ENCODE measurements at places on chromosomes 16 and 17.
A peak's percentile ranks its signal among the peaks of the same experiment; 100 is the strongest.

DNA sequence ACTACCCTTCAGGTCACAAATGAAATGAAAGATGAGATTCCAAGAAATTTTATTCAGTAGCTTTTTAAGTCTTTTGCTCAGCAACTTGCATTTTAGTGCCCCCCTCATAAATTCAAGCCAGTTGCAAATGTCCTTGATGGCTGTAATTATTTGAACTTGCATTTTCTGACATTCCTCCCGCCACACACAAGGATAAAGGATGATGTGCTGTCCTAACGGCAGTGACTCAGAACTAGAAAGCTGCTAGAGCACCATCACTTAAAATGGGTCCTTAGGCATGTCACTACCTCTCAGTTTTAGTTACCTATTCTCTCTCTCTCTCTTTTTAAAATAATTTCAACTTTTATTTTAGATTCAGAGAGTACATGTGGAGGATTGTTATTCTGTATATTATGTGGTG is 306.7 kb downstream of the CNTNAP4 start:
- no peak for DNase-seq

GRCh38 chr17:80783971-80784370 is 207.7 kb upstream of the CHMP6 start:
- no peak for DNase-seq

GRCh38 chr17:38982858-38983746 is 15.9 kb upstream of the FBXO47 start:
- no peak for DNase-seq

DNA sequence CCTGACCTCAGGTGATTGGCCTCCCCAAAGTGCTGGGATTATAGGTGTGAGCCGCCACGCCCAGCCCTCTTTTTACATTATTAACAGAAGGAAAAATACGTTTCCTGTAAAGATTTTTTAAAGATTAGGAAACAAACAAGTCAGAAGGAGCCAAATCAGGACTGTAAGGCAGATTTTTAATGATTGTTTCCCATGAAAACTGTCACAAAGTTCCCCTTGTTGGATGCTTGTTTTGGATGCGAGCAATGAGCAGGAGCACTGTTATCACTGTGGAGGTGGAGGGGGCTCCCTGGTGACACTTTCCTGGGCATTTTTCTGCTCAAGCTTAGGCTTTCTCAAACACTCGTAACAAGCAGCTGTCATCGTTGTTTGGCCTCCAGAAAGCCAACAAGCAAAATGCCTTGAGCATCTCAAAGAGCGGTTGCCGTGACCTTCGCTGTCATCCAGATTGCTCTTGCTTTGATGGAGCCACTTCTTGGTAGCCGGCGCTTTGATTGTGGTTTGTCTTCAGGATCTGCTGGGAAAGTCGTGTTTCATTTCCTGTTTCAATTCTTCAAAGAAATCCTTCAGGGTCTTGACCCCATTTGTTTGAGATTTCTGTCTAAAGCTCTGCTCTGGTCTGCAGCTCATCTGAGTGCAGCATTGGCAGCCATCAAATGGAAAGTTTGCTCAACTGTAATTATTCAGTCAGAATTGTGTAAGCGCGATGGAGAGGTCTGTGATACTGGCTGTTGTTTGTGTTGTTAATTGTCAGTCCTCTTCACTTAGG is 128.7 kb downstream of the RPTOR start:
- DNase-seq, result no peak

DNA sequence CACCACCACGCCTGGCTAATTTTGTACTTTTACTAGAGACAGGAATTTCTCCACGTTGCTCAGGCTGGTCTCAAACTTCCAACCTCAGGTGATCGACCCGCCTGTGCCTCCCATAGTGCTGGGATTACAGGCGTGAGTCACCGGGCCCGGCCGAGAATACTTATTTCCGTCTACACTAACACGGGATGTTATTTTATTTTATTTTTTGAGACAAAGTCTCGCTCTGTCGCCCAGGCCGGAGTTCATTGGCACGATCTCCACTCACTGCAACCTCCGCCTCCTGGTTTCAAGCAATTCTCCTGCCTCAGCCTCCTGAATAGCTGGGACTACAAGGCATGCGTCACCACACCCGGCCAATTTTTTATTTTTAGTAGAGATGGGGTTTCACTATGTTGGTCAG is 9.5 kb upstream of the PDXDC1 start:
- DNase-seq, result no peak

DNA sequence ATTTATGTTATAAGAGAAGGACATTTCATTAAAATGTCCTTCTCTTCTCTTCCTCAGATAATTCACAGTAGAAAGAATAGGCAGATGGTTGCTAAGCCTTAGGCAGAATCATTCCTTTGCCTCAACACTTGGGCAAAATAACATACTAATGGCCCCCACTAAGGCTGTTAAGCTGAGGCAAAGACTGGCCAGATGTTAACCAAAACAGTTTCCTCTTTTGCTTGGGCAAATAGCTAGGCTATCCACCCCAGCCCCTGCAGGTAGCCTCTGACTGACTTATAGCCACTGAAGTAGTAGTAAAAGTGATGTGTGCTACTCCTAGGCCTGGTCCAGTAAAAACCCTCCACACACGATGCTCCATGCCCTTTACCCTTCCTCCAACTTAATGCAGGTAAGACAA is 55.2 kb downstream of the SPAG9 start:
- no peak for DNase-seq

DNA sequence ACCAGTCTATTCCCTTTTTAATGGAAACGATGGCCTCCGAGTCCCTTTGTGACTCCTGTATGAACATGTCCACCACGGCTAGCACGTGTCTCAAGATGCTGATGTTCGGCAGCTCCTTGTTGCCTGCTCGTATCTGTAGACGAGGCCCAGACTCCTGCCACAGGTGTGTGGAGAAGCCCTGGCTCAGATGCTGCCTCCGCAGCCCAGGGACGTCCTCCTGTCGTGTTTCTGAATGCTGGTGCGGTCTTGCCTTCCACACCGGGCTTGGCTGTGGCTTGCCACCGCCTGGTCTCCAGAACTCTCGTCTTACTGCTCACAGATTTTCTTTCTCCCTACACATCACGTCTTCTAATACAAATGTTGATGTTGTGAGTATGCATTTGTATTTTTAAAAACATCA is 17.0 kb downstream of the FOXF1 start:
- DNase-seq, result no peak

DNA sequence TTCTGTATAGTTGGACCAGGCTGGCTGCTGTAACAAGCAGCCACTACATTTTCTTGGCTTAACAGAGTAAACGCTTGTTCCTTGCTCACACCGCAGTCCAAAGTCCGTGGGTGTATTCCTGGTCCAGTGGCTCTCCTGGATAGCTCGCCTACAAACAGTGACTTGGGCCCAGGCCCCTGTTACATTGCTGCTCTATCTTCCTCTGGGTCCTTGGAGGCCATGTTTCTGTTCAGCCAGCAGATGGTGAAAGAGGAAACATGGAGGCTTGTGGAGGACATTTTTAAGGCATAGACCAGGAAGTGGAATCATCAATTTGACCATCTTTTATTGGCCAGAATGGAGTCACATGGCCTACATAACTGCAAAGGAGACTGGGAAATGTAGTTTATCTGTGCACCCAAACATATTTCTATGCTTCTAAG is 55.1 kb downstream of the ATP2C2 start:
- no peak for DNase-seq

GRCh38 chr17:19372866-19373504 is 5.3 kb upstream of the MAPK7 start:
- DNase-seq, result no peak

DNA sequence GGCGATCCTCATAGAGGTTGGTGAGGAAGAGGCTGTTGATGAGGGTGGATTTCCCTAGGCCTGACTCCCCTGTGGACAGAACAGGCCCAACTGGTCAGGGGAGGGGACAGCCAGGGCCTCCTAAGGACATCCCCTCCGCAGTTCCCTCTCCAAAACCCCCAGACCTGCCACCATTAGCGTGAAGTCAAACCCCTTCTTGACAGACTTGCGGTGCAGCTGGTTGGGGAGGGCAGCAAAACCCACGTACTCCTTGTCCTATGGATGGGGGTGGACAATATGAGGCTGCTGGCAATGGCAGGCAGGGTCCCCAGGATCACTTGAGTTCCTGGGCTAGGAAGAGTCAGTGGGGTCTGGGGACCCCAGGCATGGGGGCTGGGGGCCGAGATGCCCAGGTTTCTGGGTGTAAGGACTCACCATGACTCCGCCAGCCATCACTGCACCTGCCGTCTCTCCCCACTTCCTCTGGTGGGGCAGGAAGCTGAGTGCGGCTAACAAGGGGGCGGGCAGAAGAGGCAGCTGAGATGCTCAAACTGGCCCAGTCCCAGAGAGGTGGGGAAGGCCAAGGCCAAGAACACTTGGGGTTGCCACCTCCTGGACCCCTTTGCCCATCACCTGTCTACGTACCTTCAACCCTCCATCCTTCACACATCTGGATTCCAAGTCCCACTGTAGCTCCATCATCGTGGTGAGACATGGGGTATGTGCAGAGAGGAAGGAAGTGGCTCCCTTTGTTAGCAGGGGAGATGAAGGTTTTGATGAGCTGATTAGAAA is at the start of gene SEPTIN1:
Gene SEPTIN1 (minus strand): TSS at position 451 of the 771 bp plus-strand sequence. CDS start 19 bp downstream, at position 432.
- peak; percentile 66 for DNase-seq

DNA sequence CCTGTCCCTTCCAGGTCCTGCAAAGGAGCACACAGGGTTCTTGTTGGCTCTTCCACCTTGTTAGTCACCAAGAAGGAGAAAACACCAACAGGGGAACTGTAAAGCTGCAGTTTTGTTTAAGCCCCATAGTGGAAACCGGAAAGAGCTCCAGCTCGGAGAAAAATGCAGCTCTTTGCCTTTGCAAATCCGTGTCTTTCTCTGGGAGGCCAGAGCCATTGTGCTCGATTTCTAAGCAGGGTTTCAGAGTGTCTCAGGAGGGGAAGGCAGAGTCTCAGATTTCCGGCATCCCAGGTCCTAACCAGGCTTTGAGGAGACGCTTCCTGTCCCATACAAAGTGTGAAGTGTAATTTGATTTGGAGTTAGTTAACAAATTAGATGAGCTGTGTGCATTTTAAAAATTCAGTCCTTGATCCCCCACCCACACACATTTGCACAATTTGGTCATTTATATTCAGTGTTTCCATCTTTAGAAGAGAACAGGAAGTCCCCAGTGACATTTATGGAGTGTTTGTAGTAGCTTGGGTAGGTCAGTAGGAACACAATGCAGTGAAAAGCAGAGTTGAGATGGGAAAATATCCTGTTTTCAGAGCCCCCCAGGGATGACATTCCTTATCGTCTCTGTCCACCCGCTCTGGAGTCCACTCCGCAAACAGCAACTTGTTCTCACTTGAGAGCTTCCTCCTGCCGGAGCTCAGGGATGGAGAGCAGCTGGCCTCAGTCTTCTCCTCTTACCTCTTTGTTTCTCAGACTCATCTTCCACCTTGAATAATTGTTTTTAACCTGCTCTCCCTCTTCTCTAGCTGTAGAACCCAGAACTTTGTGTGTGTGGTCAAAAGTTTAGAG is 331.9 kb downstream of the SEC14L1 start:
- DNase-seq, result no peak

GRCh38 chr16:65120831-65121721 is 787 bp downstream of the CDH11 start:
- no peak for DNase-seq

DNA sequence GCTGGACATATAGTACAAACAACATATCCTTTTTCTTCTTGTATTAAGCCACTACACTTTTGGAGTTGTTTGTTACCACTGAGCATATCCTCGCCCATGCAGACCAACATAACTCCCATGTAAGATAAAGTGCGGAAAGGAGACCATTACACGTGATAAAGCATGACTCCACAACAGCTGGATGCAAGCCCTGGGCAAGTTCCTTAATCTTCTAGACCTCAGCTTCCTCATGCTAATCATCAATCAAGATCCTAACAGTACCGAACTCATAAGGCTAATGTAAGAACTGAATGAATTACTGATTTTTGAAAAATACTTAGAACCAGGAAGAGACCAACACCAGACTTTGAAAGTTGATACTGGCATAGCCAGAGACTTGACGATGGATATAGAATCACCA is 47.0 kb upstream of the GSG1L start:
- DNase-seq, result no peak

DNA sequence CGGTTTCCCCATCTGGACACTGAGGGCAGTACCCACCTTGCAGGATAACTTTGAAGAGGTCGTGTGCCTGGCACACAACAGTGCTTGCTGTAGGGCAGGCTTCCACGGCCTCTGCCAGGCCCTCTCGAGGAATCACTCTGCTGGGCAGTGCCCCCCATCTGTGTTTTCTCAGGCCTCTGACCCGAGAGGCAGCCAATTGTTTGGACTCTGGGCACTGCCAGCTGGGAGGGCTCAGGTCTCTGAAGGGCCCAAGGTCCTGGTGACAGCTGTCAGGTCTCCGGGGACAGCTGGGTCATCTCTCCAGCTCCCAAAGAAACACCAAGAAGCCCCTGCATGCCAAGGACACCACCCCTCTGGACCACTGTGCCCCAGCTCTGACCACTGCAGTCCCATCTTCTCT is 1.0 kb upstream of the RAB26 start:
- no peak for DNase-seq

DNA sequence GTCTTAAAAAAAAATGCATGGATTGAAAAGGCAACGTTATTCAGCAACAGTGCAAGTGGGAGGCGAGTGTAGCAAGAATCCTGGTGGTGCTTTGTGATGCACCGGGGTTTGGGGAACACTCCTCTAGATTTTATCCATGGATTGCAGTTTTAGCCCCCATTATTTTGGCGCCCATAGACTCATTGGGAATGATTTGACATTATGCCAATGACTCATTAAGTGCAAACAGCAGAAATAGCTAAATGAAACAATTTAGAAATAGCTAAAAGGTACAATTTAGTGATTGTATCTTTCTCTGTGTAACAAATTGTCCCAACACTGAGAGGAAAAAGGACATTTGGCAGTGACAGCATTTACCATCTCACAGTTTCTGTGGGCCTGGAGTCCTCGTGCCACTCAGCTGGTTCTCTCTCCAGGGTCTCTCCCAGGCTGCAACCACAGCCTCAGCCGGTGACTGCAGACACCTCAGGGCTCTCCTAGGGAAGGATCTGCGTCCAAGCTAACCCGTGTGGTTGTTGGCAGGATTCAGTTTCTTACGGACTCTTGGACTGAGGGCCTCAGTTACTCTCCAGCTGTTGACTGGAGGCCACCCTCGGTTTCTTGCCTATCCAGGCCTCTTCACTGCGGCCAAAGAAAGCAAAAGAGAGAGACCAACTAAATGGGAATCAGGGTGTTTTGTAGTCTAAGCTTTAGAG is 398.7 kb downstream of the SNX29 start:
- DNase-seq, result no peak

DNA sequence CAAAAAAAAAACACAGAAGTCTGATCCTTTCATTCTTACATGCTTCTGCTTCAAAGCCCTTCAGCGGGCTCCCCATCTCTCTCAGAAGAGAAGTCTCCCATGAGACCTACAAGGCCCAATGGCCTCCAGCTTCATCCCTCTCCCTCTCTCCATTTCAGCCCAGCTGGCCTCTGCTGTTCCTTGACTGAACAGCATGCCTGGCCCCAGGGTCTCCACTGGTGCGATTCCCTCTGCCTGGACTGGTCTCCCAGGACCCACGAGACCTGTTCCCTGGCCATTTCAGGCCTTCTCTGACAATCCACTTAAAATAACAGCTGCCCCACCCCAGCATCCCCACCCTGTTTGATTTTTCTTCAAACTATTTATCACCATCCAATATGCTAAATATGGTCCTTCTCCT is 91.2 kb downstream of the AIPL1 start:
- DNase-seq, result no peak

Data from stimulated activated CD4-positive, alpha-beta T cell treated with anti-CD3 and anti-CD28 coated beads, Interleukin-4, amount 100 ng/mL, for 4 hours (primary cell).